AG09309 (cell line): ENCODE measurements at places on chromosomes 6 and 20.
A peak's percentile ranks its signal among the peaks of the same experiment; 100 is the strongest.

GRCh38 chr6:163826629-163827028 lies 412.1 kb downstream of the QKI start:
- no peak for DNase-seq

DNA sequence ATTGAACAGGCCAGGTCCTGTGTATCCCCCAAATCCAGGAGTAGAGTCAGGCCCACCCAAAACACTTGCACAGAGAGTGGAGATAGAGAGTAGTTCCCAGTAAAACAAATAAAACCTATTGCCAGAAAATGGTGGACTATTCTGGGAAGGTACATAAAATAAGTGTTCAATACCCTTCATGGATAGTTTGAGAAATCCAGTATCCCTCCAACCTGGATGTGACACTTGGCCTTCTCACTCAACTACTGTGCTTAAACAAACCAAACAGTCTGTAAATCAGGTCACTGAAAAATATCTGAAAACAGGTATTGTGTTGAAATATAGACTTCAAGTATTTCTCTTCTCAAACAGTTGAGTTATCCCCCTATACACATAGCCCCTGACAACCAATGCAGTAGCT lies 161.6 kb upstream of the COL21A1 start:
- DNase-seq: no peak

DNA sequence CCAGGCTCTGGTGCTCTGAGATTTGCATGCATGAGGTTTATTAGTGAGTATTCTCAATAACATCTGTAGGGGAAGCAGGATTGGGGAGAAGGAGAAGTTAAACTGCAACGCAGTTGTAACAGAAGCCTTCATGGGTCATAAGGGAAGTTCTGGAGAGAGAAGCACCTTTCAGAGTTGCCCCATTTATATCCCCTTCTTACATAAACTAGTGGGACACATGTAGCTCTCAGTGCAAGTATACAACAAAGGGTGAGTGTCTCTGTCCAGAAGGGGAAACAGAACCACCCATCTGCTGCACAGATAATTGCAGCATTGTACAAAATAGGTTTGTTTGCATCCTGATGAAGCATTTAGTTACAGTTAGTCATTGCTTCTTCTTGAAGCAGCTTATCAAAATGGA lies 4.3 kb upstream of the ADGB start:
- DNase-seq: no peak

GRCh38 chr6:53792016-53792415 lies 2.8 kb upstream of the LRRC1 start:
- DNase-seq: no peak

DNA sequence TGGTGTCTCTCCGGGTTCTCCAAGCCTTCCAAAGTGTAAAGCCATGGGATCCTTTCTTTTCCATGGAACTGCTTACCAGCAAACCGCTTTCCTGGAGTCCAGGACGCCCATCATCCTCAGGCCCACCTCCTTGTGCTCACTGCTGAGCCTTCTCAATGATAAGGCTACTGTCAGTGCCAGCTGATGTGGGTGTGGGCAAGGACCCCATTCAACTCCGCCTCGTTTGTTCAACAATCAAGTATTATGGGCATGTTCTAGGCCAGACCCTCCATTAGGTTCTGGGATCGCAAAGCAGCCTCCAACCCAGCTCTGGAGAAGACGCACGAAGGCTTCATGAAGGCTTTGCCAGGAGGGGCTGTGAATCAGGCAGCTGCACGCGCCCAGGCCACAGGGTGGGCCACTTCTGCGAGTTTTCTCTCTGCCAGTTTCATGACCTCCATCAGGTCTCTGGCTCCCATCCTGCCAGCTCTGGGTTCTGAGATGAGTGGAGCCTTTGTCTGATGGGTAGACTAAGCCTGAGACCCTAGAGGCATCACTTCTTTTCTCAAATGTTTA lies 177.1 kb downstream of the MRPL14 start:
- no peak for DNase-seq

DNA sequence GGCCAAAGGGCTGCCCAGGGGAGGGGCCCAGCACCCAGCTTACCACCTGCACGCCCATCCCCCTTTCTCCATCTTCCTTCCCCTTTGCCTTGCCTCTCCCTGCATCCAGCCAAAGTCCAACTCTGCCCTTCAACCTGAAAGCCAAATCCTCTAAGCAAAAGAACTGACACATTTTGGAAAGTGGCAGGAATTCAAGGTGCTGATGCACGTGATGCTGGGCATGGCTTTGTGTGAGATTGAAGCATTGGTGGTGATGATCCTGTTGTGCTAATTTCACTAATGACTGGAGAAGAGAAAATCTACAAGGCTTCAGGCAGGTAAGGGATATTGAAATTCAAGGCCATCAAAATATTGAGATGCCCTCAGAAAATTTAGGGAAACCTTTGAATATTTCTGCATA lies 23.3 kb downstream of the SYNDIG1 start:
- DNase-seq: no peak

- no peak for DNase-seq
These were observed 747 bp upstream of the PTPRA start for GRCh38 chr20:2872459-2873009.

GRCh38 chr6:129317931-129318820 lies 391.8 kb downstream of the ARHGAP18 start:
- peak; percentile 28 for DNase-seq

DNA sequence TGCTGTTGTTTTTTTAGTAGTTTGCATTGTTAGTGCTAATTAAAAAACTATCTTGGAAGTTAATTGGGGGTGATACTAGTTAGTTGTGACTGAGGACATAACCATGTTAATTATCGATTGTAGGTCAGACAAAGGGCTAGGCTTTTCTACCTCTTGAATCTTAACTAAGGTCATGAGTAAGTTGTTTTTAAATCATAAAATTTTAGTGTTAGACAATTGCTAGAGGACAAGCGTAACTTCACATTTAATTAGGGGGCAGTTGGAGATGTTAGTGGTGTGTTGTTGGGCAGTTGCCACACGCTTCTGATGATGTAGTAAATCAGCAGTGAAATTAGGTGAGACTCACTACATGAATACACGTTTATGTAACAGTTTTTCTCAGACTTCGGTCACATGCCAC lies 619.1 kb upstream of the FLRT3 start:
- DNase-seq: no peak
